ENCODE measurements at places on chromosomes 1 and 21.

GRCh38 chr1:6996371-6996770 is 211.1 kb downstream of the CAMTA1 start:
- no peak for DNase-seq

DNA sequence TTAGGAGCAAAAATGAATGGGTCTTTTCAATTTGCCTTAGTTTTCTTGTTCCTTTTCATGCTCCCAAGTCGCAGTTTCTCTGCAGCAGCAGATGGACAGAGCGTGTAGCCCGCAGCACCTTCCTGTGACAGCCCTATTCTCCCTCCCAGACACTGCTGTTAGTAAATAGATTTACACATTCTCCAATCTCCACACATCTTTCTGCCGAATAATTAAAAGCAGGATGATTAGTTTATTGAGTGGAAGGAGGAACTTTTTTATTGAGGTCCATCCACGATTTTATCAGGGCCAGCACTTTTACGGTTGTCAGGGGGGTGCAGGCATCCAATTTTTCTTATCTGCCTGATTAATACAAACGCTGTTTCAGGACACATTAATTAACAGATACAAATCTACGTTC is 98.2 kb upstream of the USH2A start:
- no peak for DNase-seq

GRCh38 chr1:210260096-210260495 is 27.5 kb downstream of the SERTAD4 start:
- peak; percentile 77 for DNase-seq

- no peak for DNase-seq
Observed at GRCh38 chr1:212118872-212119260, 83.3 kb downstream of the DTL start.

DNA sequence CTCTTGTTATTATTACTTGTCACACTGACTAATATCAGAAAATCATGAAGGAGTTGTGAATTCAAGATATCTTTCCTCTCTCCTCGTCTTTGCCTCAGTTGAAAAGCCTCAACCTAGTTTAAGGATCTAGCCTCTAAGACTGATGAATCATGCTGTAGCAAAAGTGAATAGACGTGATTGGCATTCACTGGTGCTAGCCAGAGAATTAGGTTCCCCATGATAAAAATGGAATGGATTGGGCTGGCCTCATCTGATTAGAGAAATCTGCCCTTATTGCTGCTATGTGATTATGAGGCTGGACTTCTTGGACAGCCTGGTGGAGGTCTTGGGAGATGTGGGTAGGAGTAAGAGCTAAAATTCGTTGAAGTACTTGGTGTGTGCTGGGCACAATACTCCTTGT is 208.2 kb downstream of the BACH1 start:
- DNase-seq: no peak

DNA sequence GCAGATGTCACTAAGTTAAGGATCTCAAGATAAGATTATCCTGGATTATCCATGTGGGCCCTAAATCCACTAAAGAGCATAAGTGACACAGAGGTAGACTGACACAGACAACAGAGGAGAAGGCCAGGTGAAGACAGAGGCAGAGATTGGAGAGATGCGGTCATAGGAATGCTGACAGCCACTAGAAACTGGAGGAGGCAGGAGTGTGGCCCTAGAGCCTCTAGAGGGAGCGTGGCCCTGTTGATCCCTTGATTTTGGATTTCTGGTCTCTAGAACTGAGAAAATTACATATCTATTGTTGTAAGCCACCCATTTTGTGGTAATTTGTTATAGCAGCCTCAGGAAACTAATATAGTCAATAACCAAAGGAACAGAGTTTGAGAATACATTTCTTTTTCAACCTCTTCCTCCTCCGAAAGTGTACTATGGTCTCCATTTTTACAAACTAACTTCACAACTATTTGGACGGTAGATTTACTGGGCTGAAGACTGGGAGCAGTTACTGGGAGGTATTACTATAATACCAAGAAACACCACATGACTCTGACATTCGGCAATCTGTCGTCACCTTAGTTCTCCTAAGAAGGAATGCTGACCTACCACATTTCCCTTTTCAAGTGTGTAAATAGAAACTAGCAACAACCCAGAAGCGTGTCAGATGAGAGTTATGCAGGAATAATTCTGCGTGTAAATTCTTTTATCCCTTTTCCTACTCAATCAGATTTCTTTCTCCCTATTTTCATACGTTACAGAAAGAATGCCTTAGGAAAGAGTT is 116.0 kb upstream of the ZNHIT6 start:
- DNase-seq: peak; percentile 30

DNA sequence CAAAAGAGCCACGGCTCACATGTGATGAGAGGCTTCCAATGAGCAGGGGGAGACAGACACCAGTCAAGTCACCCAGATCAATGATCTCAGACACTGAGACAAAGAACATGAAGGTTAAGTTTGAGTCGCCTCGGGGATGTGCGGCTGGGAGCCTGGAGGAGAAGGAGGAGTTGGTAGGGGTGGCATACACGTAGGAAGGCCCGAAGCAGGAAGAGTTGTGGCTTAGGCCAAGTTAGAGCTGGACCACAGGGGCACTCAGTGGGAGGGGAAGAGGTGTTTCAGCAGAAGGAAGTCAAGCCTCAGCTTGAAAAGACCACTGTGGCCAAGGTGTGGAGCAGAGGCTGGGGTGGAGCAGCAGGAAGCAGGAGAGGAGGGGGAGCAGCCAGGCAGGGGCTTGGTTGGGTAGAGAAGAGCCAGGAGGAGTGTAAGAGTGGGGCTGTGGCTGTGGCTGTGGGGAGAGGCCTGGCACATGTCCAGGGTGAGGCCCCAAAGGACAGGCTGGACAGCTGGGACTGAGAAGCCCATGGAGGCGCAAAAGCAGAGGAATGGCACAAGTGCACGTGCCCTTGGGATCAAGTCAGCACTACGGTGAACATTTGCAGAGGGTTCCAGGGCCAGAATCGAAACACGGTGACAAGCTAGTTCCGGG is 27.6 kb downstream of the CTNNBIP1 start:
- DNase-seq: peak; percentile 69

GRCh38 chr1:241701483-241702295 is 49.6 kb downstream of the WDR64 start:
- DNase-seq: no peak

DNA sequence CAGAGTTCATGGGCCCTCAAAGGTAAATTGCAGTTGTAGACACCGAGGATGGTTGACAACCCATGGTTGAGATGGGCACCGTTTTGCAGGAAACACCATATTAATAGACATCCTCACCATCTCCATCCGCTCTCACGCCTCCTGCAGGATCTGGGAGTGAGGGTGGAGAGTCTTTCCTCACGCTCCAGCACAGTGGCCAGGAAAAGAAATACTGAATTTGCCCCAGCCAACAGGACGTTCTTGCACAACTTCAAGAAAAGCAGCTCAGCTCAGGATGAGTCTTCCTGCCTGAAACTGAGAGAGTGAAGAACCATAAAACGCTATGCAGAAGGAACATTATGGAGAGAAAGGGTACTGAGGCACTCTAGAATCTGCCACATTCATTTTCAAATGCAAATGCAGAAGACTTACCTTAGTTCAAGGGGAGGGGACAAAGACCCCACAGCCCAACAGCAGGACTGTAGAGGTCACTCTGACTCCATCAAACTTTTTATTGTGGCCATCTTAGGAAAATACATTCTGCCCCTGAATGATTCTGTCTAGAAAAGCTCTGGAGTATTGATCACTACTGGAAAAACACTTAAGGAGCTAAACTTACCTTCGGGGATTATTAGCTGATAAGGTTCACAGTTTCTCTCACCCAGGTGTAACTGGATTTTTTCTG is 9.3 kb downstream of the SLAMF8 start:
- no peak for DNase-seq

DNA sequence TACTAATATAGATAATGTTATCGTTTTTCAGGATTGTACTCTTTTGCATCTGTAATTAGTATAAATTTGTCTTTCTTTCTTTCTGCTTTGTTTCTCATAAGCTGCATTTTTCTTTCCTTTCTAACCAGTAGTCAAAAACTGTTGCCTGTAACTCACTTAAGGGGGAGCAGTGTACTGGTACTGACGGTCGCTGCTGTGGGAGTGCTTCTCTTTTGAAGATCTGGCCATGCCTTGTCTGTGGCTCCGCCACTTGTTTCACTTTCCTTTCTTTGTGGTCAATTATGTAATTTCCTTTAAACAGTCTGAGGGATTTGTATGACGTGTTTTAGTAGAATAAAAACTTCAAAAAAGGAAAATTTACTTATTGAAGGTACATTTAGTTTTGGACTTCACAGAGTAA is 37.0 kb downstream of the MIA3 start:
- no peak for DNase-seq

- DNase-seq: no peak
Observed at GRCh38 chr1:70171512-70171911, 33.9 kb downstream of the LRRC40 start.

DNA sequence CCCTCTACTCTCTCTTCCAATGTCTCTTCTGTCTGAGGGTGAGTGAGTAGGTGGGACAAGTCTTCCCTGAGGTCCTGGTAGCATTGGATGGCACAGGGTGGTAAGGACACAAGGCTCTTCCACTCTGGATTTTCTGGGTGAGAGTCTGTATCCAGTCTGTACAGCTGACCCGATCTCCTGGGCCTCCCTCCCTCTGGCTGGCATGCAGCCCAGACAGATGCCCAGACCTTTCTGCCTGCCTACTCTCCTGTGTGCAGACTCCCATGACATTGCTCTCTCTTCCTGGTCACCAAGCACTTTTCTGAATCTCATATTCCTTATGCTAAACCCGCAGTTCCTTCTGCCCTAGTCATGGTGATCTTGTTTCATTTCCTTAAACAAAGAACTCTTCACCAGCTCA is 100.3 kb downstream of the GRIK3 start:
- no peak for DNase-seq

- no peak for DNase-seq
Observed at GRCh38 chr1:14800500-14801076, 202.1 kb downstream of the KAZN start.

DNA sequence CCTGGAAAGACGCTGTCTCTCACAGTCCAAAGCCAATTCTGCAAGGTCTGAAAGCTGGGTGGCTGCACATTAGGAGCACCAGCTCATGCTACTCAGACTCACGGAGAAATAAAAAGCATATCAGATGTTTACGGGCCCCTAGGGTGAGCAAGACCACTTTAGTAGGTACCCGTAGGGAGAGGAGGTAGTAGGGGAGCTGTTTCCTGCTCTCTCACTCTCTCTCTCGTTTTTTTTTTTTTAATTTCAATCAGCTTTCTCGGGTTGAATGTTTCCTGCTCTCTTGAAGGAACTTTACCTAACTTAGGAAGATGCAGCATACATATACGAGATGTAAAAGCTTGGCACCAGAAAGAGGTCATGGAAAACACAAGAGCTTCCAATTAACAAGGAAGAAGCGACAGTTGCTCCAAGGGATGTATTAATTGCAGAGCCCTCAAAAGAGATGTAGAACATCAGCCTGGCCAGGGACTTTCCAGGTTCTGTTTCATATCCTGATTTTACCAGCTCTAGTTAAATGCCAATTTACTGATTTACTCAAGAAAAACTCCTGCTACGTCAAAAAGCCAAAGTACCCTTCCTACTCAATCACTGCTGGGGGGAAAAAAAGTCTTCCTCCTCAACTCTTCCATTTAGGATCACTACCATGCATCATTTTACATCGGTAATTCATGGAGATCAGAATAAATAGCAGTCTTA is 3.1 kb downstream of the LORICRIN start:
- DNase-seq: no peak

- DNase-seq: no peak
Observed at GRCh38 chr1:111199881-111200801, at the start of gene DENND2D. Gene DENND2D, minus strand, starts transcription at chr1:111200646. Its CDS starts 187 bp downstream, at chr1:111200459.

- DNase-seq: no peak
Observed at GRCh38 chr1:175127565-175127964, 59.9 kb downstream of the TNN start.

DNA sequence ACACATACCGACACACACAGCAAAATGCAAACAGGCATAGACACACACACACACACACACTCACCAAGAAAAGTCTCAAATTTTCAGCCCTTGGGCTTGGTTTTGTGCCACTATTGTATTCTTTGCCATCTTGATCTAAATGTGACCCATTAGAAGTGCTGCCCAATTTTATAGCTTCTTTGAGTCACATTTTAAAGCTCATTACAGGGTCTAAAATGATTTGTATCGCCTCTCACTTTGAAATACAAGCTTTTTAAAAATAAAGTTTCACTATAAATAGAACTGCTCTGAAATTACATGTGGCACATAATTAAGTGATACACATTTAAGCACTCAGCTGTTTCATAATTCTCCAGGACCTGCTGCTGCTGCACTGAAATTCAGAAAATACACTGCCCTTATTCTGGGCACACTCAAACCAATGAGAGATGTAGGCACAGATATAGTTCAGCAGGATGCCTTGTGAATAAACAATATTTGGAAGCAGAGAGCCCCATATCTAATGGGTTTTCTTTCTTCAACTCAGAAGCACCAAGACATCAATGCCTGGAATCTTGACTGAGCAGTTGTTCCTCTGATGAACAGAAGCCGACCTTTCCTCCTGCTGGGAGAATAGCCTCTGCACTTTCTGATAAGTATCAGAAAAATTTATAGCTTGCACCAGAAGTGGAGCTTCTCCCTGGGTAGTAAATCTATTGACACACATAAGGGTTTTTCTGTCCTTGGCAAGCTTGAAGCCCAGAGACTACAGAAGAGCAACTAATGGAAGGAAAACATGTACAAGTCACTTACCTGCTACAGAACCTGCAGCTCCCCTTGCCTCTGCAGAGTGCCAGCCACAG is 37.0 kb upstream of the PLPPR4 start:
- DNase-seq: peak; percentile 63

DNA sequence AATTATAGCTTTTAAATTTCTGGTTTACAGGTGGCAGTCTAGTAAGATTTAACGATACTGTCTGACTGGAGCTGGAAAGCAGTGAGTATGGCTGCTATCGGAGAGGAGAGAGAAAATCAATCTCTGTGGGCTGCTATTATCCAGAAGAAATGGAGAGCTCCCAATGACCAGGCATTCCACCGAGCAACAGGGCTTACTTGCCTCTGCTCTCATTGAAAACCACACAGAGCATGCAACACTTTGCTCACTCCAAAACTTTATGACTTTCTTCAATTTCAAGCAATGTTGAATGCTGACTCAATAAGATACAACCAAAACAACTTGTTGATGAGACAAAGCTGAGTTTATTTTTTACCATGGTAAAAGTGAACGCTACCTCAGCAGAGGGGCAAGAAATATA is 337.0 kb upstream of the NCAM2 start:
- DNase-seq: no peak
